H4 (cell line): ENCODE measurements at places on chromosomes 4 and X. TPM values are rescaled to one million over a fixed set of nuclear protein-coding genes. Genes with fewer than 3 reads are reported as not detected.

CT55 gene
- 0.47 and 0.87 TPM in 2 replicates for total RNA-seq

SHROOM4 gene
- 0.08 and 0.19 TPM in 2 replicates for total RNA-seq

HAND2 gene
- total RNA-seq: 0.06 and 1.2 TPM in 2 replicates

MBTPS2 gene
- 7.6 and 7.8 TPM in 2 replicates for total RNA-seq

TEX13B gene
- total RNA-seq: not detected in 2 replicates

LNX1 gene
- total RNA-seq: 2.8 and 4.2 TPM in 2 replicates

TET2 gene
- total RNA-seq: 6.8 and 7.4 TPM in 2 replicates

SERPINA7 gene
- not detected in 2 replicates for total RNA-seq
